Amniotic stem cell (primary cell): ENCODE measurements at places on chromosomes 6 and 20.

DNA sequence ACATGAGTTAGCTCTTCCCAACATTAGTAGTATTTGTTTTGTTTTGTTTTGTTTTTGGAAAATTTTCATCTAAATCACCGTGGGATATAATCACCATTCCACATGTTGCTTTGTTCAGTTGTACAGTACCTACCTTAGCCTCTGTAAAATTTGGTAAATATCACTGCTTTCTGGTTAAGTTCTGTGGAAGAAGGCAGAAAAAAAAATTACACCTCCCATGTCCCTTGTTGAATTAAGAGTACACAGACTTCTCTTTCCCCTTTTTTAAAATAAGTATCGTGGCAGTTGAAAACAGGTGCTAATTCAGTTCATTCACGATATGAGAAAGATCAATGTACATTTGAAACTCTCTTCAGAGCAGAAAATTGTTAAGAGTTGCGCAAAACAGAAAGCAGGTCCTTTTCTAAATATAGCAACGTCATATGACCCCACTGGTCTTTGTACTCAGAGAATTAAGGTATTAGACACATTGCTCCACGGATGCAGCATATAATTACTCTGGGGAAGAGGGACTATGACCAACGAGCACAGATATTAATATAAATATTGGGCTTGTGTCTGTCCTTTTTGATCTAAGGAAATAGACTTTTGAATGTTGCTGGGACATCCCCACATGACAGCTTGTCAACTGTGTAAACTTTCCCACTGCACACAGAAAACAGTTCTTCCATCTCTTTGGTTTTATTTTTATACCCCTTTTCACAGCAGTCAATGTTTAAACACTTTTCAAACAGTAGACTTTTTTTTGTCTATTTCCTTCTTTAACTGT, 58.6 kb upstream of the ZNF217 start:
- DNase-seq: no peak

- DNase-seq: no peak
Observed at GRCh38 chr6:163572612-163573011, 158.1 kb downstream of the QKI start.

DNA sequence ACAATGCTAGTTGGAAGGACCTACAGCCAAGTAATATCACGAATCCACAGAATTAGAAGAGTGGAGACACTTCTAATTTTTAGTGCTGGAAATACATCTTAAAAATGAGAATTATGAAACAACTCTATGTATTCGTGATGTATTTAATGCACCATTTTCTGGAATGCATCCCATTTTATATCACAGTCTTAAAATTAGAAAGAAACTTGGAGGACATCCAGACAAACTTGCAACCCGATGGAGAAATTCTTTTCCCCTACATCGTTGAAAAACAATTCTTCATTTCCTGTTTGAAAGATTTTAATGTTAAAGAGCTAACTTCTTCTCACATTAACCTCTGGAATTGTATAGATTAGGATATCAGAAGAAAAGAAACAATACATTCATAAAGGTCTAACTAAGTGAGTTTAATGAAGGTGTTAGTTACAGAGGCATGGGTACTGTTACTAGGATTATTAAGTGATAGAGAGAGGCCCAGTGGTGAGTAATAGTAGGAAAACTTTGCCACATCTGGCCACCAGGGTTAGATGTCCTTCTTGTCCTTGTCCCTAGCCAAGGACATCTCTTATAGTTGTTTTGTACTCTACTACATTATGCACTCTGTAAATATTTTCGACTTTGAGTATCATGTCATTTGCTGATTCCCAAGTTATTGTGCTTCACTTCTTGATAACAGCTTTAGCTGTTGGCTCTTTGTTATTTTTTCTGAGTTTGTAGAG, 502.4 kb upstream of the PTCHD4 start:
- DNase-seq: no peak

- no peak for DNase-seq
Observed at GRCh38 chr6:34341481-34341971, 50.9 kb downstream of the NUDT3 start.

GRCh38 chr20:49151436-49151835, 36.7 kb downstream of the STAU1 start:
- DNase-seq: no peak

GRCh38 chr20:25269833-25270170, 21.9 kb downstream of the PYGB start:
- DNase-seq: no peak
